ENCODE measurements at places on chromosomes 2 and 18. TPM values are rescaled to one million over a fixed set of nuclear protein-coding genes. Genes with fewer than 3 reads are reported as not detected.

The KCNG3 gene
- not detected for total RNA-seq

The ERMN gene
- total RNA-seq, result not detected

The C2orf66 gene
- total RNA-seq, result not detected

The STK17B gene
- total RNA-seq, result 31.0 TPM

The HOXD12 gene
- total RNA-seq, result not detected

DNA sequence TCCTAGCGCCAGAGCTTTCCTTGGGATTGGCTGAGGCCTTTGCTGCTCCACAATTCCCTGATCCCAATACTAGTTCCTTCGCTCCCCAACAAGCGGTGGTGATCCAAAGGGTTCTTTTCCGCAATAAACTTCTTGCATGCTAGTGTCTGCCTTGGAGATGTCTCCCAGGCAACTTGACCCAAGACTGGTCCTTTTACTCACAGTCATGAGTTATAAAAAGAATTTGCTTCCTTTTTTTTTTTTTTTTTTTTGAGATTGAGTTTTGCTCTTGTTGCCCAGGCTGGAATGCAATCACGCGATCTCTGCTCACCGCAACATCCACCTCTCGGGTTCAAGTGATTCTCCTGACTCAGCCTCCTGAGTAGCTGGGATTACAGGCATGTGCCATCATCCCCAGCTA, 89.8 kb upstream of the SP3 start:
- DNase-seq, result no peak

DNA sequence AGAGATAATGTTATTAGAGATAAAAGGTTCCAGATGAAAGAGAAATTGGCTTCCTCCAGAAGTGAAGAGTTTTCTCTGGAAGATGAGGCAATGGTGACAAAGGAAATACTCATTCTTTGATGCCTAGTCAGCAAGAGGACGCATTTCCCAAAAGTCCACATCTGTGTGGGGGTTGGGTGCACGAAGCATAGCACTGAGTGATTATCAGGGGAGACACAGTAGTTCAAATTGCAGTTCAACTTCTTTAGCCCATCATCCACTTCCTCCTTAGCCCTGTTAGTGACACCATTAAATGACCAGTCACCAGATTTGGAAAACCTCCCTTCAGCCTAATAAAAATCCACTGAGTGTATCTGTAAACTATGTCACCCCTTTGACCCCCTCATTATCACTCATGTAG, 80.9 kb upstream of the PHLPP1 start:
- DNase-seq, result peak; percentile 81

DNA sequence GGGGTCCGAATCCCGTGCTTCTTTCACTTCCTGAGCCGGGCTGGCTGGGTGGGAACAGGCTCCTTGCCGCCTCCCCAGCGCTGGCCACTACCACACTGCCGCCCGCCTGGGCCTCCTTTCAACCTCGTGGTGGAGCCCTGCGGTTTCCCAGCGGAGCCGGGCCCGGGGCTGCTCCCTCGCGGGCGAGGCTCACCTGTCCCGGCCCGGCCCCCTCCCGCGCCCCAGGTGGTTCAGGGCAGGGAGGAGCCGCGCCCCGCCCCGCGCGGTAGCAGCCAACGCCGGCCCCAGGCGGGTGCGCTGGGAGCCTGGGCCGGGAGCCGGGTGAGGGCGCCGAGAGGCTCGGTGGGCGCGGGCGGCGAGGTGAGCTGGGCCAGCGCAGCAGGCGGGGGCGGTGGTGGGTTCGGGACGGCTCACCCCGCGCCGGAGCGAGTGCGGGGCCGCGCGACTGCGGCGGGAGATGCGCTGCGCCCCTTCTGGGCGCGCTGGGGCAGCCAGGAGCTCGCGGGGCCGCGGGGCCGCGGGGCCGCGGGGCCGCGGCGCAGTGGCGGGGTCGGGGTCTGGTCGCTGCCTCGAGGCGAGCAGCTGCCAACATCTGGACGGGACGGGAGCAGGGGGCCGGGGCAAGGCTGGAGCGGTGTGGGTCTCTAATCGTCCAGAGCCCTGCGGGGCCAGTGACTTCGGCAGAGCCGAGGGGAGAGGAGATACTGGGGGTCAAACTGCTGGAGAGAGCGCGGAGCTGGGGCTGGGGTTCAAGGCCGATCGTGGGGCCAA, at the start of gene LYPD6B:
TSS of gene LYPD6B (plus strand) at position 258 of the 771 bp plus-strand sequence. CDS start 92,250 bp downstream, outside the sequence.
- peak; percentile 38 for DNase-seq

GRCh38 chr2:126444512-126444911, 211.4 kb upstream of the GYPC start:
- DNase-seq, result no peak

DNA sequence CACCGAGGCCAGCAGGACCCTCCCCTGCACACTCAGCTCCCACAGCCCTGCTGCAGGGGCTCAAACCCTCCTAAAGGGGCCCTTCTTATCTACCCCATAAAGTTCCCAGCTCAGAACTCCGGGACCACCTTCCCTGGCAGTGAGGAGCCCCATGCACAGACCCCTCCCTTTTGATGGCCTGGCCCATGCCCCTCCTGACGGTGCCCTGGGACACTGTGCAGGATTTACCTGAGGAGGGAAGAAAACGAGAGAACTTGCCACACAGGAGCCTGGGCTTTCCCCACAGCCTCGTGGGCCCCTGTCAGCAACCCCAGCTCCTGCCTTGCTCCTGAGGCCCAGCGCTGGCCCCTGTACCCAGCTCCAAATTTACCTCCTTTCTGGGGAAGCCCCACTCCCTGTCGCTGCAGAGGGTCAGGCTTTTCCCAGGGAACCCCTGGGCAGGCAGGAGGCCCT, 206.3 kb upstream of the SALL3 start:
- DNase-seq, result no peak

DNA sequence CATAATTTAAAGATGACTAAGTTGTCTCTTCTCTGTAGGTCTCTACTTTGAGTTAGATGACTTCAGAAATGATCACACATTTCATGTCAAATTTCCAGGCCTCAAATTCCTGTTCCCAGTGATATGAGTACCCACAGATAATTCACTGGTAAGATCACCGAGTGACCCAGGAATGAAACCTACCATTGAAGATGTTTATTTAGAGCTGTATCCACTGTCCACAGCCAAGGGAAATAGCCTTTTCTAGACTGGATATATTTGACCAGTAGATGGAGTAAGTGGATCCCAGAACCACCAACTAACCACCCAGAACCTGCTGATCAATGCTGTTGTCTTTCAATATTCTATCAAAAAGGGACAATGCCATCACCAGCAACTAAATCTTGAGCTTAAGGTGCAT, 238.8 kb downstream of the SLC8A1 start:
- peak; percentile 82 for DNase-seq

GRCh38 chr2:27221166-27221565, 4.0 kb downstream of the CAD start:
- DNase-seq, result no peak

- DNase-seq, result peak; percentile 7
Observed at GRCh38 chr2:169038338-169038757, 7.2 kb upstream of the ABCB11 start.

- no peak for DNase-seq
Observed at GRCh38 chr2:9808334-9809063, 34.8 kb upstream of the TAF1B start.

GRCh38 chr18:79388043-79388442, 7.7 kb upstream of the NFATC1 start:
- no peak for DNase-seq

GRCh38 chr2:172613615-172614231, 57.8 kb downstream of the PDK1 start:
- DNase-seq, result no peak

- no peak for DNase-seq
Observed at GRCh38 chr18:36128907-36129299, 237 bp downstream of the SLC39A6 start.

GRCh38 chr2:176665086-176665485, 395.8 kb downstream of the MTX2 start:
- no peak for DNase-seq

DNA sequence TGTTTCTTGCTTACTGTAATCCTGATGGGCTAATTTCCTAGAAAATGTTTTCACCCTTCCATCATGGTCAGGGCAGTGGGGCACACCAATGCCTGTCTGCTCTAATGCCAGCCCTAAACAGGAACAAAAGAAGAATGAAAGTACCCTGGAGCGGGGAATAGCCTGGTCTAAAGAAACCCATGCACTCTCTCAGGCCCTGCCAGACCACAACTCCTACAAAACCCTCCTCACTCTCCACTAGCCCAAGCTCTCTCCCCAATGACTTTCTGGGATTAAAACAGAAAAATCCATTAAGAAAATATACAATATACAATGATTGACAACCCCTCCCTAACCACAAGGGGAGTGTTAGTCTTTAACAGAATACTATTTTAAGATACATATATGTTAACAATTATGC, 67.6 kb downstream of the AAK1 start:
- DNase-seq, result no peak

GRCh38 chr2:2640371-2640770, 309.3 kb upstream of the MYT1L start:
- no peak for DNase-seq

- peak; percentile 72 for DNase-seq
Observed at GRCh38 chr2:37781028-37781427, 109.6 kb upstream of the CDC42EP3 start.

DNA sequence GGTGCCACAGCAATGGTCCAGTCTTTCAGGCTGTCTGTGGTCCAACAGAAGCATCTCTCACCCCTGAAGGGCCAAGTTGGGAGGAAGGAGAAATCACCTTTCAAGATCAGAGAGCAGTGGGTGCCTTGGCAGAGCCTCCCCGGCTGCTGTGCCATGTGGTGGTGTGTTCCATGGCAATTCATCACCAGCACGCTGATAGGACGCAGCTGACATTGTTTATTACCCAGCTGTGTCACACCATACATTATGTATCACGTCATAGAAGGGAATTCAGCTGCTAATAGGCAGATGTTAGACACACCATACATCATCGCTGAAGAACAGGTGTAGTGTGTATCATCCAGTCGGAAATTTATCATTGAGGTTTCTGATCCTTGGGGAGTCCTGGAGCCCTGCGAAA, 29.6 kb upstream of the RPL31 start:
- no peak for DNase-seq

GRCh38 chr18:402129-402528, 98.4 kb downstream of the COLEC12 start:
- DNase-seq, result no peak

Data from GM23248 (cell line).